NK-92 treated with Interleukin-12 subunit alpha and Interleukin-12 subunit beta, amount 100 ng/mL, for 24 hours (cell line): ENCODE measurements at places on chromosomes 1 and 21.

GRCh38 chr1:229169399-229169798, 101.5 kb upstream of the RAB4A start:
- no peak for DNase-seq

DNA sequence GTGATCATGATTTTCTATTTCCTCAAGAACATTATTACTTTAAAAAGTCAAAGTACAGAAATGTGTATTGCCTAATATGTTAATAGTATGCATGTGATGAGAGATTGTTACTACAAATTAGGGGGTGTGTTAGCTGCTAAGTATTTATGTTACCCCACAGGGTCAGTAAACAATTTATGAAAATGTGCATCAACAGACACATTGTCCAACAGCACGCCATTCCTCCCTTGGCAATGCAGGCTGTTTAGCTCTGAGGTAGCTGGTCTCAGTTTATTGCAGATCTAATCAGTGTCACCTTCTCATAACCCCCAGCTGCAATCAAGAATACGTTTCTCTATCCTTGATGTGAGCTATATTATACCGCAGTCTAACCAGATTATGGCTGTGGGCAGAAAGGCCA, 99.4 kb downstream of the TNR start:
- no peak for DNase-seq

- no peak for DNase-seq
Measured at GRCh38 chr1:14499312-14500040, 99.0 kb upstream of the KAZN start.

GRCh38 chr1:246591047-246591446, 24.8 kb downstream of the CNST start:
- DNase-seq: no peak

- DNase-seq: no peak
Measured at GRCh38 chr1:61213245-61214011, 131.1 kb downstream of the NFIA start.

GRCh38 chr1:226223157-226223785, at the start of gene MIXL1:
MIXL1 (plus strand) TSS chr1:226223664; CDS start chr1:226223682, 18 bp downstream.
- DNase-seq: no peak

- peak; percentile 43 for DNase-seq
Measured at GRCh38 chr21:14591882-14592281, 45.8 kb upstream of the SAMSN1 start.

- no peak for DNase-seq
Measured at GRCh38 chr1:209485167-209485566, 98.3 kb upstream of the CAMK1G start.

GRCh38 chr1:17935230-17935629, 172.4 kb upstream of the IGSF21 start:
- no peak for DNase-seq

DNA sequence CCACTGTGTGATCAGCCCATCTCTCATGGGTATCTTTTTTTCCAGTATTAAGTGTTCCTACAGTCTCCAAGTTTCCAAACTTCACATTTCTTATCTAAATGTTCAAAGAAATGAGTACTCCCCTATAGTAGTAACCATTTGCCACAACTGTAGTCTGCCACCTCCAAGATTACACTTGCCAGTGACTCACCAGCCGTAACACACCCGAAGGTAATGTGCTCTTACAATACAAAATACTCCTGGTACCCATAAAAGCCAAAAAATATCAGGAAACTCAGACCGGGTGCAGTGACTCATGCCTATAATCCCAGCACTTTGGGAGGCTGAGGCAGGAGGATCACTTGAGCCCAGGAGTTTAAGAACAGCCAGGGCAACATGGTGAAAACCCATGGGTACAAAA, 20.5 kb upstream of the ZNF496 start:
- no peak for DNase-seq

DNA sequence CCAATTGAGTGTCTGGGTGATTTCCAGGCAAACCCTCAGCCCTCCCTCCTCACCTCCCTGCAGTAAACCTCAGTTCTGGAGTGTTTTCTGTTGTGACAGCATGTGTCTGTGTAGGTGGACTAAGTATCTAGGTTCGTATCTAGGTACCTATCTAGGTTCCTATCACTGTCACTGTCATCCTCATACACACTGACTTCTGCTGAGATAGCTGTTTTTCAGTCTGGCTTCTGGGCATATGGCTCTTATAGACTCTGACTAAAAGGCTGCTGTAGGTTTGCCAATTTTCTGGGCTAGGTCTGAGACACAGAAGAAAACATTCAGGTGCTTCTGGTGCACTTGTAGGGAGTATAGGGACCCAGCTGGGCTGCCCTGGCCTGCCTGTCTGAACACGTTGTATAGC, 8.1 kb upstream of the TRIM67 start:
- DNase-seq: no peak

DNA sequence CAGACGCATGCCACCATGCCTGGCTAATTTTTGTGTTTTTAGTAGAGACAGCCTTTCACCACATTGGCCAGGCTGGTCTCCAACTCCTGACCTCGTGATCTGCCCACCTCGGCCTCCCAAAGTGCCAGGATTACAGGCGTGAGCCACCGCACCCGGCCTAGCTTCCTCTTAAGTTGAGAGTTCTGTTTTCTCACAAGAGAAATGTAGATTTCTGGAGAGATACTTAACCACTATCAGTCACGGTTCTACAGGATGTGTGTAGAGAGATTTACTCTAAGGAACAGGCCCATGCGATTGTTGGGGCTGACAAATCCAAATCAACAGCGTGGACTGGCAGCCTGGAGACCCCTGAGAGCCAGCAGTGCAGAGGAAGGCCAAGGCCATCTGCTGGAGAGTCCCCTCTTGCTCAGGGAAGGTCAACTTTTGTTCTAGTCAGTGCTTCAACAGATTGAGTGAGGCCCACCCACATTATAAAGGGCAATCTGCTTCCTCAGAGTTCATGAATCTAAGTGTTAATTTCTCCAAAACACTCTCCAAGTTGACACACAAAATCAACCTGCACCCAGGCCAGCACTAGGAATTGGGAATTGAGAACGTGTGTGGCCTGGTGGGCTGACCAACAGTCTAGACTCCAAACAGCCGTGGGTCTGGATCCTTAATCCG, 38.7 kb downstream of the CHAF1B start:
- DNase-seq: no peak

- no peak for DNase-seq
Measured at GRCh38 chr1:200359610-200360163, 50.1 kb downstream of the ZNF281 start.

DNA sequence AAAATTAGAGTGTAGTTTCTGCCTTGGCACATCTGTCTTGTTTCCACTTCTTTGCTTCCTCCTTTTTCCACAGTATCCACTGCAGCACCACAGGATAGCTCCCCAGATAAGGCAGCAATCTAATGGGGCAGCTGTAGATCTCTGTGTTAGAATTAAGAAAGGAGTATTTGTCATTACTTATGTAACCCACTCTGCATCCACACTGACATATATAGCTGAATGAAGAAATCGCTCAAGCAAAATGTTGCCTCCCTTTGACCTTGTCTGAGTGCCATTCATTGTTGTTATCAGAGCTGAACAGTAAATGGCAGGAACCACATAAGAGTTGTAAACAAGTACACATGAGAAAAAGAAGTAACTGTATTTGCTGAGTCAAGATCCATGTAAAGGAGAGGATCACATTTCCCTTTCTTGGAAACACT, 45.9 kb upstream of the DPH5 start:
- no peak for DNase-seq

- DNase-seq: no peak
Measured at GRCh38 chr1:154386643-154387352, 18.3 kb upstream of the IL6R start.

DNA sequence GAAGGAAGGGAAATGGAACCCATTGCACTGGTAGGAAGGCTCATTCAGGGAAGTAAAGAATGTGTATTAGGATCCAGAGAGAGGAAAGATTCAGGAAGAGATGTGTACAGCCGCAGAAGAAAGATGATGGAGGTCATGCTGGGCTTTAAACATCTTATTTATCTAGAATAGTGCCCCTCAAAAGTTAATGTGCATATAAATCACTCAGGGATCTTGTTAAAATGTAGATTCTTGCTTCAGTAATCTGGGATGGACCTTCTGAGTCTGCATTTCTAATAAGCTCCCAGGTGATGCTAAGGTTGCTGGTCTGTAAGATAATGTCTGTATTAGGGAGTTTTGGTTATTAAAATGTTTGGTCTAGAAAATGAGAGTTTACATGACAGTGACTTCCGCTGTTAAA, 46.3 kb downstream of the ADGRL2 start:
- DNase-seq: no peak

- no peak for DNase-seq
Measured at GRCh38 chr1:152392909-152393308, 21.2 kb downstream of the CRNN start.

- no peak for DNase-seq
Measured at GRCh38 chr1:230458509-230458908, 32.4 kb upstream of the PGBD5 start.

- no peak for DNase-seq
Measured at GRCh38 chr1:31624309-31624708, 6.8 kb downstream of the HCRTR1 start.

GRCh38 chr1:193125369-193125768, 3.5 kb downstream of the CDC73 start:
- DNase-seq: no peak

GRCh38 chr1:163444665-163445064, 122.9 kb downstream of the NUF2 start:
- DNase-seq: no peak

- DNase-seq: no peak
Measured at GRCh38 chr1:24315391-24315790, 3.8 kb upstream of the GRHL3 start.

- DNase-seq: no peak
Measured at GRCh38 chr1:167631936-167632614, 2.0 kb downstream of the RCSD1 start.

- no peak for DNase-seq
Measured at GRCh38 chr1:211775170-211775569, 55.4 kb downstream of the LPGAT1 start.

GRCh38 chr1:30911059-30911954, 2.7 kb upstream of the SDC3 start:
- DNase-seq: peak; percentile 25

DNA sequence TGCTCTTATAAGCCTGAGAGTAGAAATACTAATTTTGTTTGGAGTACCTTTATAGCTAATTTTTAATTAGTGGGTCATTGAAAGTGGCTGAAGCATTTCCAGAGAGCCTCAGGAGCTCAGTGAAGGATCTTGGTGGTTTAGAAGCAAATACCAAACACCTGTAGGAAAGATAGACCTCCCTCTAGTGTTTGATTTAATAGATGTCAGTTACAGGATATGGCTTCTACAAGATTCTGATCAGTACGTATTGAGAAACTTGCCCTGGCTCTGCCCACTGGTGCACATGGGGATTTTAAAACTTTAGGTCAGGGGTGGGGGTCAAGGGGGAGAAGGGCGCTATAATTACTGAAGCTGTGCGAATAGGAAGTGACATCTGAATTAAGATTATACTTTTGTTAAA, 122.2 kb downstream of the POU2F1 start:
- no peak for DNase-seq

DNA sequence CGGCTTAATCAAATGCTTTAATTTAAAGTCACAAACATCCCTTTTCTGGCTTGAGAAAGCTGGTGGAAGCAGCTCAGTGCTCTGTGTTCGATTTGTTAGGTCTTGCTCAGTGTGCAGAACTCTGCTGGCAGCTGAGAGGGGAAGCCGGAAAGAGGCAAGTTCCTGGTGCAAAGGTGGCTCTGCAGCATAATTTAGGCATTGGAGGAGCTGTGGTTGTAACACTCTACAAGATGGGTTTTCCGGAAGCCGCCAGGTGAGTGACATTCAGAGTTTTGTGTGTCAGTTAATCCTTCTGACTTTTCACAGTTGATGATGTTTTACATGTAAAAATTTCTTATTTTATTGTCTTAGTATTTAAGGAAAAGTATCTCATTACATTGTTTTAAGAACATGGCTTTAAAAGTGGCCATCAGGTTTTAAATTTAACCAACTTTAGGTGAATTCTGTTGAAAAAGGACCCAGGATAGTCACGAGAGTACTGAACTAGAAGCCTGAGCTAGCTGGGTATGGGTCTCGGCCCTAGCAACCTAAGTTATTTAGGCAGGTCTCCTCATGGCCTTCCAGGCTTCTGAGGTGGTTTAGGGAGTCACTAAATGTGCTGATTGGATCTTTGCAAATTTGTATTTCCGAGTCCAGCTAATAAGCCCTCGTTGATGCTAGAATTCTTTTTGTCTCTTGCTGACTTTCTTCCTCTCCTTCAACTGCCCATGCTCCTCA, 47.1 kb upstream of the PODN start:
- DNase-seq: peak; percentile 68

DNA sequence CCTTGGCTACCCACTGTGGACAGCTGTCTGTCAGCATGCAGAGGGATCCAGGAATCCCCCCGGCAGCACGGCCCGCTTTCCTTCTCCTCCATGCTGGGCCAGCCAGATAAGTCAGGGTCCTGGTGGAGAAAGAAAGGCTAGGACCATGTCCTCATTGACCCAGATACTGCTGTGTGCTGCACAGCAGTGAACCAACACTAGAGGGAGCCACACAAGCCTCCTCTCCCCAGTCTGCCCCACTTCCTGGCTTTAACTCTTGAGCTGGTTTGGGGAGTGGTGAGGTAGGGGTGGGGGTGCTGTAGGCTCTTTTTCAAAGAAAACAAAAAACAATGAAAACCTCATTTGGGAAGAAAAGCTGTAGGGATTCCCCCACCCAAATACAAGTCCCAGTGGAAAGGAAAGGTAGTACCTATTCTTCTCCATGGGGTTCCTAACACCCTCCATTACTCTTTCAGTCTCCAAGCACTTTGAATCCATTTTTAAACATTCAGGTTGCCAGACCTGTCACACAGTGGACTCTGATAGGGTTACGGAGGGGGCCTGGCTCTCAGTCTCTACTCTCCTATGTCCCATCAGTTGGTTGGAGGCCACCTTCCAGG, 84.9 kb upstream of the CD1D start:
- DNase-seq: peak; percentile 6

GRCh38 chr1:168032029-168032428, 95.2 kb upstream of the MPC2 start:
- DNase-seq: no peak

- no peak for DNase-seq
Measured at GRCh38 chr1:107414550-107414949, 273.7 kb downstream of the NTNG1 start.

GRCh38 chr21:25994758-25995163, 175.8 kb downstream of the APP start:
- no peak for DNase-seq
